ENCODE measurements at places on chromosomes 4 and X. TPM values are rescaled to one million over a fixed set of nuclear protein-coding genes. Genes with fewer than 3 reads are reported as not detected.
A peak's percentile ranks its signal among the peaks of the same experiment; 100 is the strongest.

Gene EMCN
- 3.4 TPM for total RNA-seq

DNA sequence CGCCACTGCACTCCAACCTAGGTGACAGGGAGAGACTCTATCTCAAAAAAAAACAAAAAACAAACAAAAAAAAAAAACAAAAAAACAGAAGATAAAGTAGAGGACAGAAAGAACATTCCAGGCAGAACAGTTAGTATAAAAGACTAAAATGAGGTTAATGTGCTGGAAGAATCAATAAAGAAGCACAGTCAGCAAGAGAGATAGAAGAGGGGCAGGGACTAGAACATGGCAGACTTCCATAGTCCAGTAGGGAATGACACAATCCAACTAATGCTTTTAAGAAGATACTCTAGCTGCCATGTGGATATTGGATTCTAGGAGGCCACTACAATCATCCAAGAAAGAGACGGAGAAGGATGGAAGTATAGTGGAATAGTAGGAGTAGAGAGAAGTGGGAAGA is 11.6 kb downstream of the ADGRG2 start:
- no peak for DNase-seq

Gene CD40LG
- not detected for total RNA-seq

DNA sequence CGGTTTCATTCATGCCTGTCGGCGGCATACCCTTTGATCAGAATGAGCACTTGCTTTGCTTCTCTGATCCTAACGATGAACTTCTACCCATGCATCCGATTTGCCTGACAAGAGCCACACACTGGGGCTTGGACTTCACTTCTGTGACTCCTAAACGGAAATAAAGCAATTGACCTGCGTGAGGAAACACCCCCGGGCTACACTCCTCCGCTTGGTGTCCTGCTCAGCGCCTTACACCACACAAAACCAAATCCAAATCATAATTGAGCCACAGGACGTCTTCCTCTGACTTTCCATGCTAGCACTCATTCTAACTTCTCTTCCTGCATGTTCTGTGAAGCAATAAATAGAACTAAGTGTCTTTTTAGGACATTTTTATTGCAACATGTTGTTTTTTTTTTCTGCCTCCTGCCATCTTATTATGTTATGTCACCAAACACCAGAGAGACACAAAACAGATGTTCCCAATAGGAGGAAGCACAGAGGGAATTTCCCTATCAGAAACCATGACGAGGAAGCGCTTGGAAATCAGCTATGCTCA is 110.8 kb upstream of the FAM9B start:
- DNase-seq: no peak

Gene PAGE1
- total RNA-seq: not detected

Gene ARHGAP36
- not detected for total RNA-seq

Gene TEX13A
- not detected for total RNA-seq

GRCh38 chr4:188949596-188949995 is 810.4 kb downstream of the TRIML1 start:
- DNase-seq: no peak

Gene DCLK2
- 4.6 TPM for total RNA-seq

Gene TCEAL6
- not detected for total RNA-seq

Gene FAT1
- 69.5 TPM for total RNA-seq

GRCh38 chr4:186192066-186192612 is 772 bp downstream of the CYP4V2 start:
- peak; percentile 47 for DNase-seq

Gene ZNF275
- 12.2 TPM for total RNA-seq

GRCh38 chrX:9501362-9501761 is 36.5 kb downstream of the TBL1X start:
- DNase-seq: no peak

- DNase-seq: no peak
Measured at GRCh38 chr4:94960708-94961107, 203.0 kb downstream of the BMPR1B start.

DNA sequence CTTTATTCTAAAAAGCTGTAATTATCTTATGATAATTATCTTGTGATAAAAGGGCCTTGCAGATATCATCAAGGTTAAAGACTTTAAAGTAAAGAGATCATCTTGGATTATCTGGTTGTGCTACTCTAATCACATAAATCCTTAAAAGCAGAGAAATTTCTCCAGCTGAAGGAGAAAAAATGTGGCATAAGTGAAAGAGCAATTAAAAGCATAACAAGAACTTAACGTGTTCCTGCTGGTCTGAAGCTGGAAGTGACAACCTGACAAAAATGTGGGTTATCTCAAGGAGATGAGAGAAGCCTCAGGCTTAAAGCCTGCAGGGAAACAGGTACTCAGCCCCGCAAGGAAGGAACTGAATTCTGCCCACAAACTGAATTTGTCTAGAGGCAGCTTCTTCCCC is 449.1 kb upstream of the NDST4 start:
- DNase-seq: no peak

Gene IL3RA
- total RNA-seq: 1.3 TPM

GRCh38 chr4:133146574-133147241 is 2.4 kb upstream of the PCDH10 start:
- peak; percentile 38 for DNase-seq

- no peak for DNase-seq
Measured at GRCh38 chrX:5979338-5979737, 249.3 kb downstream of the NLGN4X start.

- no peak for DNase-seq
Measured at GRCh38 chr4:177396352-177396751, 45.9 kb downstream of the AGA start.

GRCh38 chr4:8550691-8551090 is 29.5 kb upstream of the GPR78 start:
- no peak for DNase-seq

- no peak for DNase-seq
Measured at GRCh38 chr4:169334335-169334734, 63.6 kb upstream of the SH3RF1 start.

Gene ATP8A1
- total RNA-seq: 37.4 TPM

DNA sequence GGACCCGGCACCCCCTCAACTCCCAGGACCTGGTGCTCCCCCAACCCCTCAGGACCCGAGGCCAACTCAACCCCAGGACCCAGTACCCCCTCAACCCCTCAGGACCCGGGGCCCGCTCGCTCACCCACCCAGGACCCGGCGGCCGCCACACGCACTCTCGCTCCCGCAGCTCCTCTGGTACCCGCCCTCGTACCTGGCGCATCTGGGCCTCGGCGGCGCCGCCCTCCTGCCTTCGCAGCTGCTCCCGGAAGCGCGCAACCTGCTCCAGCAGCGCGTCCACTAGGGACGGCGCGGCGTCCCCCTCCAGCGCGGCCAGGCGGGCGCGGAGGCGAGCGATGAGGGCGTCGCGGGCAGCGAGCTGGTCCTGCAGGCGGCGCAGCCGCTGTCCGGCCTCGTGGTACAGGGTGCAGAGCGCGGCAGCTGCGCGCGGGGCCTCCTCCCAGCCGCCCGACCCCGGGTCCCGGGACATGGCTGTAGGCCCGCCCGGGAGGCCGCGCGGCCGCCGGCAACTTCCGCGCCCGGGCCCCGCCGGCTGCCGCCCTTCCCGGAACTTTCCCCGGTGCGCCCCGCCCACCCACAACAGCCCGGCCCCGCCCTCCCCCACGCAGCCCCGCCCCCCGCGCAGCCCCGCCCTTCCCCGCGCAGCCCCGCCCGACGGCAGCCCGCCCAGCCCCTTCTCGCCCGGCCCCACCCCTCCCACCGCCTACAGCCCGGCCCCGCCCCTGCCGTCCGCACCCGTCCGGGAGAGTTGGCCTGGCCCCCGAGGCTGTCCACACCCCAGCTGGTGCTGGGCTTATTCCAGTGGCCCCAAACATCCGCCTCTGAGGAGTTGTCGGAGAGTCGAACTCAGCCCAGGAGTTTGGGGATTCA is at the start of gene TNIP2:
Gene TNIP2, minus strand, starts transcription at position 516 of the 870 bp plus-strand sequence. Its CDS starts 47 bp downstream, at position 469.
- DNase-seq: peak; percentile 92

DNA sequence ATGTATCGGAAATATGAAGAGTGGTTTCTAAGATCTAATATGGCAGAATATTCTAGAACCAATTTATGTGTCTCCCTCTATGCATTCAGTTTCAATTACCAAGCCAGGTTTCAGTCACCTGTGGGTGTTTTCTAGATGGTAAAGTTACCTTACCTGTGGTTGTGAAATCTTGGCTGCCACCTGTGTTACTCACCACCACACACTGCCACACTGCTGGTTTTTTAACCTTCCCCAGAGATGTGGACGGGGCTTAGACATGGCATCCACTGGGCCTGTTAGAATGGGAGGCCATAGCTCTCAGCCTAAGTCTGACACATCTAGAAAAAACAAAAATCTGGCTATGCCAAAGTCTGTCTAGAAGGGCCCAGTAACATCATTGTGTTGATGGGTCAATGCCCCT is 896.5 kb upstream of the PABPC4L start:
- DNase-seq: no peak

Gene ADH6
- total RNA-seq: not detected

Gene ZDHHC9
- 12.7 TPM for total RNA-seq

DNA sequence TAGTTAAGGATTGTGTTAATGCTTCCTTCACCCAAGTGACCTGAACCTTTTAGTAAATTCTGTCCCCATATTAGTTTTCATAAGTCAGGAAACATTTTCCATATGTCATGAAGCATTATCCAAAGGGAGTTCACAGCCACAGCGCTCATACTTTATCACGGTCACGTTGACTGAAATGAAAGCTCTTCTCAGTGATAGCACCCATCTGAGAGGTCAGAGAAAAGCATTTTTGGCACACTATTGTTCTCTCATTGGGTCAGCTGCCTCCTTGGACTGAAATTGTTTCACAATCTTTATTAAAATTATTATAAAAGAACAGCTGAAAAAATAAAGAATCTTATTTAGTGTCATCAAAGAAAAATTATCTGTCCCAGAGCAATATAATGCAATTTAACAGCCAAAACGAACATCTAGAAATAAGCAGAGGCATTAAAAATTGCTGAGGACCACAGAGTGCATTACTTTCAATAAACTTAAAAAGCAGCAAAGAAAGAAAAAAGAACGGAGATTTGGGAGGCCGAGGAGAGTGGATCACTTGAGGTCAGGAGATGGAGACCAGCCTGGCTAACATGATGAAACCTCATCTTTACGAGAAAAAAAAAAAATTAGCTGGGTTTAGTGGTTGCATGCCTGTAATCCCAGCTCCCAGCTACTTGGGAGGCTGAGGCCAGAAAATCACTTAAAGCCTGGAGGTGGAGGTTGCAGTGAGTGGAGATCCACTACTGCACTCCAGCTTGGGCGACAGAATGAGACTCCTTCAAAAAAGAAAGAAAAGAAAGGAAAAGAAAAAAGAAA is 680.8 kb upstream of the FAM241A start:
- DNase-seq: no peak

- DNase-seq: no peak
Measured at GRCh38 chr4:47088298-47088697, 56.9 kb downstream of the GABRB1 start.

DNA sequence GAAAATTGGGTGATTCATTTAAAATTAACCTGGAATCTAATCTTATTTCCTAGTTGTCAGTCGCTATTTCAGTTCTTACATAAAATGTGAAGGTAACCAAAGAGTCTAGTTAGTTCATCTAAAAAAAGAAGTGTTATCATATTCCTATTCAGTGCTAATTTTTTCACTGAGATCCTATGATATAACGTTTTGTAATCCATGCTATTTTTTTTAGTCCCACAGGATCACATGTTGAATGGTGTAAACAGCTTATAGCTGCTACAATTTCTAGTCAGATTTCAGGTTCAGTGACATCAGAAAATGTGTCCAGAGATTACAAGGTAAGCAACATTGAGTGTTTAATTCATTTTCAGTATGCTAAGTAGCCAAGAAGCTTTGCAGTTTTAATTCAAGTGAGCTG is 5.8 kb downstream of the MTMR1 start:
- no peak for DNase-seq

DNA sequence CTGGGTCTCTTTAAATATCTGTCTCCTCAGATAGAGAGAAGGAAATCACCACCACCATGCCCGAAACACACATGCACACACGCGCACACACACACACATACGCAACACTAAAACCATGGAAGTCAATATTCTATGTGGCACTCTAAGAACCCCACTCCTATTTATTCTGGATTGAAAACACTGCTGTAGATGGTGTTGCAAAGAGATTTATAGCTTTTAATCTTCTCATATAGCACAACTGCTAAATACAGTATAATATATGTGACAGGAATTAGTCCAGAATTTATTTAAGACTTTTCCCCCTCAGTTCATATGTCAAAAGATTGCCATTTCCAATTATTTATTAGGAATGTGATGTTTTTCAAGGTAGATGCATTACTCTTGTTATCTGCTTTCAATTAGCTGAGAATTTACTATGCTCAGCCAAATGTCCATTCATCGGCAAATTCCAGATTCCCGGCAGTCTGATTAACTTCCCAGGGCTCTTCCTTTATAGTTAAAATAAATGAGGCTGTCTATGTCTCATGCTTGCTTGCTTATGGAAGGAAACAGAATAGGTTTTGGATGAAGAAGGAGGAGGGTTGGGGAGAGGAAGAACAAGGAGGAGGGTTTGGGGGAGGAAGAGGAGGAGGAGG is 115.4 kb upstream of the NDP start:
- DNase-seq: no peak

Gene PAK3
- 43.5 TPM for total RNA-seq

Gene PNMA6A
- 1.3 TPM for total RNA-seq

DNA sequence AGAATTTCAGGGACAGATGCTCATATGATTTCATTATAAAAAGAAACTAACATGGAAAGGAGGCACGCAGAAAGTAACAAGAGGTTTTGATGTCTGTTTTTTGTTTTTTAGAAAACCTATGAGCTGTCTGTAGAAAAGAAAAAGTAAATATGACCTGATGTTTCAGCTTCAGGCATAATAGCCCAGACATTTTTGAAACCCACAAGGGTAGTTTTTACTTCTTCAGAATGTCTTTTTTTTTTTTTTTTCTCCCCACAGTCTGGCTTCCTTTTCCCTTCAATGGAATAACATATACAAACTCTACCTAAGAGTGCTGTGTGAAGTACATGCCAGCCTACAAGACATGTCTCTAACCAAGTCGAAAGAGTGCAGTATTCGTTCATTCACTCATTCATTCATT is 18.3 kb upstream of the STX18 start:
- no peak for DNase-seq

Measured in body of pancreas (tissue), 4 donors.